ENCODE measurements at places on chromosomes 7 and 10.

DNA sequence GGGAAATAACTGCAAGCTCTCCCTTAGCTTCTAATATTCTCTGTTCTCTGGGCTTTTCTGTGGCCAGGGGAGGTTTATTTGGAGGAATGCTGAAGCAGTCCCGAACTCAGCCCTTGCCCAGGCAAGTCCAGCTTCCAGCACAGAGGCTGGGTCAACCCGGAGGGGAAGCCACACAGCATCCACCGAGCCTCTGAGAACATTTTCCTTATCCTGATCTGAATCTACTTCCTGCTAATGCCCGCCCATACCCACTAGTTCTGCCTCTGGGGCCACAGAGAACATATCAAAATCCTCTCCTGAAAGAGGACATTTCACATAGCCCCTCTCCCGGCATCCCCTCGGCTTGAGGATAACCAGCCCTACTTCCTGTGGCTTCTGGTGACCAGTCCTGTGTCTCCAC, 31.1 kb downstream of the SH3PXD2A start:
- no peak for DNase-seq

- no peak for DNase-seq
Observed at GRCh38 chr7:155769701-155770100, 42.6 kb downstream of the SHH start.

DNA sequence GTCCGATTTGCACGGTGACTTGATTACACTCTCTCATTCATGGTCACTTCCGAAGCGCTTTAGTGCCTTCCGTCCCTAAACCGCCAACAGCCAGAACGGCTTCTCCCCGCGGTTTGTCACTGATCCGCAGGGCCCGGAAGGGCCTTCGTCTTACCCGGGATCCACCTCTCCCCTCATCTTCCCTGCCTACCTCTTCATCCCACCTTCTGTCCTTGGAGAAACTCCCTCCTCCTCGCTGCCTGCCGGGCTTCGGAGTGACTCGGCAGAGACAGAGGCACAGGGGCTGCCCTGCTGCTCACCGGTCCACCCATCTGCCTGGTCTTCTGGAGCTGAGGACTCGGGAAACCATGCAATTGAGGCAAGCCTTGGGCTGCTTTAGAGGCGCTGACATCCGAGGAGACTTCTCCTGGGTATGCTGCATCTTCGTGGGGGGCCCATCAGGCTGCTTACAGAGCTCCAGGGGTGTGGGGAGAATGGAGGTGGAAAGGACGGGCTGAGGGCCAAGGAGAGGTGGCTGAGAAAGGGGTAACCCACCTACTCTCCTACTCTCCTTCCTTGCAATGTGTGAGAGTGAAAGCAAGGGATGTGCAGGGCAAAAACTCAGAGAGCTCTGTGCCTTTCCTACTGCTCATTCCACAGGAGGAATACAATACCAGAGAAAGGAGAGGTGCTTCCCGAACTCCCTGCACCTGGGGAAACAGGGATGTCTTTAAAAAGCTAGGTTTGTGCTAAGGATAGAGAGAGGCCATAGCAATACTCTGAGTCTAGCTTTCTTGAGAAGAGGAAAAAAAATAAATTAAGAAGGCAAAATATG, 1.0 kb upstream of the HOXA11 start:
- peak; percentile 6 for DNase-seq

GRCh38 chr10:106338486-106338885, 826.0 kb downstream of the SORCS1 start:
- DNase-seq = no peak

DNA sequence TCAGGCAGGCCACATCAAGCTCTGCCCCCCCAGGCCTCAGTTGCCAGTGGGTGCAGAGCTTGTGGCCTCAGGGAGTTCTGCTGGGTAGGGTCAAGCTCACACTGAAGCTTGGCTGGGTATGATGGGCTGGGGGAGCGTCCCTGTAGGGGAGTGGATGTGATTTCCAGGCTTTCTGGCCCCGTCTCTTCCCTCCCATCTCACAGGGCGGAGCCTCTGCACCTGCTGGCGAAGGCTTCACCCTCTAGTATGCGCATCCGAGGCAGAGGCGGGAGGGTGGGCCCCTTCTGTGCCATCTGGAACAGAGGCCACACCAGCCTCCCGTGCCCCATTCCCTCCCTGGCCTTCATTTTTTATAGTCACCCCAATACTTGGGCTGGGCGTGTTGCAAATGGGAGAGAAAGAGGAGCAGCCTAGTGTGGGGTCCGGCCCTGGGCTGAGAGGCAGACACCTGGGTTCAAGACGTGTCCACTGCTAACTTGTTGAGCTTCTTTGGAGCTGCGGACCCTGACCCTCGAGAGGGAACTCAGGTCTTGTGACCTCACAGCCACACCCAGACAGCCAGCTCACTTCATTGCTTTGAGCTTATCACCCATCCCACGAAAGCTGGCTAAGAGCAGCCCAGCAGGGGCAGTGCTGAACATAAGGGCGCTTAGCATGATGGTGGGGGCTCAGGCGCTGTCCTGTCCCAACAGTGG, 2.3 kb downstream of the AQP1 start:
- no peak for DNase-seq

DNA sequence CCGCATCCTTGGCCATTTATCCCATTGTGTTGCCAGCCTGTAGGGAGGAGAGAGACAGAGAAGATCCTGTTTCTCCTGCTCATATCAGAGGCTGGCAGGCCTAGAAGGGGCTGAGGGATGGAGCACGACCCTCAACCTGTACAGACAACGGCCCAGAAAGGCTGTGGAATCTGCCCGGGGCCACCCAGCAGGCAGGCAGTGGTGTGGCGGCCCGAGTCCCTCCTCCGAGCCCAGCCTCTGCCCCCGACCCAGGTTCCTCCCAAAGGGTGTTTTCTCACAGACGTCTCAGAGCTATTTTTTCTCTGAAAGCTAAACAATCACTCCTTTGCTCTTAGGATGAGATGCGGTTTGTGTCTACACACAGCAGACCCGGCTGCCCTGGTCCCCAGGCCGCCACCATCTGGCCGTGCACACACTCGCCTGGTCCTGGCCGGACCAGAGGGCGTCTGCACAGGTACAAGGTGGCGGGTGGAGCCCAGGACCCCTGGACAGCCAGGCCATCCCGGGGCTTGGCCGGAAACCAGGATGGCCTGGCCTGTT, 69.3 kb downstream of the FOXL3 start:
- no peak for DNase-seq

DNA sequence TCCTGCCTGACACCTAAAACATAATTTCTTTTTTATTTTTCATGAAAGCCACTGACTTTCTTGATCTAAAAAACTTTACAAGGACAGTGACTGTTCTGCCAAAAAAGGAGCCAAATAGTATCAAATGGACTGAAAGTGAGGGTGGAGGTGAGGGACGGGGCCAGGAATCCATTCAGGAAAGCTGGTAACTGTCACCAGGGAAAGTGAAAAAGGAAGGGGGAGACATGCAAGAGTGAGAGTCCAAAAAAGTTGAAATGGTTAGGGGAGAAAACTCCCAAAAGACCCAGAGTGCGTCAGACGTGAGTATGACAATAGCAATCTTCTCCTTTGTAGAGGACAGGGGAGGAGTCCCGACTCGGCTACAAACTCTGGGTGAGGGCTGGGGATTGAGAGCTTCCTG, 2.9 kb upstream of the PRAP1 start:
- no peak for DNase-seq

DNA sequence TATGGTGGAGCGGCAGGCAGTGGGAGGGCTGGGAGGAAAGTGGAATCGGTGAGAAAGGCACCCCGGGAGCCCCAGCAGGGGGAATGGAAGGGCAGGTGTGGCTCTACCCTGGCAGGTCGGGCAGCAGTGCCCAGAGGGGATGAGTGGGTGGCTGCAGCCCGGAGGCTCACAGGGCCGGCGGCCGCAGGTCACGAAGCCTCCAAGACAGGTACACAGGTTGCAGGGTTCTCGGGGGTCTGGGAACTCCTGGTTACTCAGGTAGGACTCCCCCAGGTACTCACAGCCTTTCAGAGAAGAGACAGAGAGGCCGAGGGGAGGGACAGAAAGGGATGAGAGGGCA, 21.8 kb downstream of the KCP start:
- no peak for DNase-seq

DNA sequence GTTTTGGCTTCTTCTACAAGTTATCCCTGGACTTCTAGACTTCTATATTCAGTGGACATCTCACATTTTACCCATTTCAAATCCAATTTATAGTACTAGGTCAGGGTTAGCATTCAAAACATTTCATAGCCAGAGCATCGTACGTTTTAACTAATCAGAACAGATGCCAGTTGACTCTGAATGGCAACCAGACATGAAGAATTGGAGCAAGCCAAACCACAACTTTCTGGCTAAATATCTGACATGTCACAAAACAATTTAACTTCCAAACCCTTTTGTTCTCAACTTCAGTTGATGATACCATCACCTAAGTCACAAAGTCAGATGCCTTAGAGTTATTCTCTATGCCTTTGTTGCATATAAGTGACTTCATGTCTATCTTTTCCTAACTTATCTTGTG, 1105.7 kb downstream of the XPNPEP1 start:
- DNase-seq = no peak

GRCh38 chr10:74585231-74586087, 240.9 kb upstream of the KAT6B start:
- no peak for DNase-seq

GRCh38 chr7:129925416-129926002, 27.3 kb downstream of the UBE2H start:
- peak; percentile 65 for DNase-seq

GRCh38 chr7:11714205-11714604, 117.8 kb downstream of the THSD7A start:
- DNase-seq = no peak

DNA sequence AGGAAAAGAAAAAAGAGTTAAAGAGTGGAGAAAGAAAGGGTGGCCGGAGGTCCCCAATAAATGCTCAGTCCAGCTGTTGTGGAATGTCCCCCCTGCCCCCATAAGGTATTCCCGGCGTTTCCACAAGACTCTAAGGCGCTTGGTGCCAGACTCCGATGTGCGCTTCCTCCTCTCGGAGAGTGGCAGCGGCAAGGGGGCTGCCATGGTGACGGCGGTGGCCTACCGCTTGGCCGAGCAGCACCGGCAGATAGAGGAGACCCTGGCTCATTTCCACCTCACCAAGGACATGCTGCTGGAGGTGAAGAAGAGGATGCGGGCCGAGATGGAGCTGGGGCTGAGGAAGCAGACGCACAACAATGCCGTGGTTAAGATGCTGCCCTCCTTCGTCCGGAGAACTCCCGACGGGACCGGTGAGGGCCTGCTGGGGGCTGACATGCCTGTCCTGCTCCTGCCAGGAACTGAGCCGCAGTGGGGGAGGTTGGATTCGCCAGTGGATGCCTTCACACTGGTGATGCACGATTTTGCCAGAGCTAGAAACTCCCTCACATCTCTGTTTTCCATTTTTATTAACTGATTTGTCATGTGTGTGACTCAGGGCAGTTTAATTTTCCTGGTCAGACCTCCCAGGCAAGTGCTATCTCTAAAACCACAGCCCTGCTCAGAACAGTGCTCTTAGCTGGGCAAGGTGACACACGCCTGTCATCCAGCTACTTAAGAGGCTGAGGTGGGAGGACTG, 34.2 kb downstream of the TACR2 start:
- DNase-seq = no peak

DNA sequence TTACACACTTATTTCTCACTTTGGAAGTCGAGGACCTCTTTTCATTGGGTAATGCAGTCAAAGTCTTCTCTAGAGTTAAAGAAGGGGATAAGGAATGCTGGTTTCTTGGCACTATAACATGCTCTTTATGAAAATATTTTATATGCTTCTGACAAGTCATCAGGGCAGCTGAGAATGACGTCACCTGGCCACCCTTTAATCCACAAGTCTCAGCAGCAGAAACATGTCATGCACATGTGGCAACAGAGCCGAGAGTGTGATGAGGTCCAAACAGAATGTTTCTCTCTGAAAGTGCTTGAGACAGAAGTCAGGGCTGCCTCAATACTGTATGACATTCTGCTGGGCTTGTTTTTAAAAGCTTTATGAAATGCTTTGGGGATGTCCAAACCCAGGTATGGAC, 63.5 kb upstream of the C10orf90 start:
- DNase-seq = no peak

DNA sequence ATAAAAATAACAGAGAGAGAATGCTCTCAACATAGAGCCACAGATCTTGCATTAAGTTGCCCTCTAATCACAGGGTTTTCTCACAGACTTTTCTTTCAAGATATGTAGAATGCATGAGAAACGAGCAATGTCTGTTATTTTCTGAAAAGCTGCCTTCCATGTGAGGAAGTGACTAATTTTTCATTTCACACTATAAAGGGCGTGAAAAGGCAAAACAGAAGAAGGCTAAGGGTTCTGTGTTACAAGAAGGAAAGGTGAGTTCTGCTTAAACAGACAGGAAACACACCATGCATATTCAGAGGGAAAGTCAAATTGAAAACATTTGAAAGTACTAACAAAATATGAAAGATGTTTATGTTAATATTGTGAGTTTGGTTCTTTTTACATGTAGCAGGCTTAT, 189.2 kb downstream of the SEMA3D start:
- DNase-seq = no peak

- no peak for DNase-seq
Observed at GRCh38 chr7:158186864-158187693, 400.5 kb downstream of the PTPRN2 start.

GRCh38 chr7:138125119-138125518, 48.9 kb downstream of the AKR1D1 start:
- no peak for DNase-seq

- no peak for DNase-seq
Observed at GRCh38 chr10:122122493-122122892, 133.5 kb downstream of the TACC2 start.

DNA sequence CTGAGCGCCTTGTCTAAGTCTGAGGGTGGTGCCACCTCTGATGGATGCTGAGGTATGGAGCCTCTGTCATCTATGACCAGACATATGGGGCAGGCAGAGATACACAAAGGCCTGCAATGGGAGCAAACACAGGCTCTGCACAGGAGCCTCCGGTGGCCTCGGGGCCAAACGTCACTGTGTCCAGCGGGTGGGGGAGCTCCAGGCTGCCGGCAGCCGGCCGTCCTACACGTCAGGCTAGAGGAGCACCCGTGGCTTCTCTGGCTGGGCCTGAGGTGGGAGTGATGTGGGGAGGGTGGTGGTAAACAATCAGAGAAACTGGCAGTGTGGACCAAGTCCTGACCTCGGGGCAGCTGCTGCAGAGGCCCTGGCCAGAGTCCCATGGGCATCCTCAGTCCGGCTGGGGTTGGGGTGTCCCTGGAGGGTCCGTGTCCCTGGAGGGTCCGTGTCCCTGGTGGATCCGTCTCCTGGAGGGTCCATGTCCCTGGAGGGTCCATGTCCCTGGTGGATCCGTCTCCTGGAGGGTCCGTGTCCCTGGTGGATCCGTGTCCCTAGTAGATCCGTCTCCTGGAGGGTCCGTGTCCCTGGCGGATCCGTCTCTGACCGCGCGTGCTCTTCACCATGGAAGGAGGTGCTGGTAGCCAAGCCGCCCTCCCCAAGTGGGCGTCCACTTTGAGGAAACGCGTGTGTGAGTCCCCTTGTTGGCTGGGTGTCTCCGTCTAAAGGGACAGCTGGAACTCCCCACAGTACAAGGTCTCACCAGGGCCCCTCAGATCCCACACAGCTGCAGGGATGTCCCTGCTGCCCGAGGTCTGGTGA, 24.2 kb upstream of the FAM20C start:
- DNase-seq = no peak
